ENCODE measurements at places on chromosomes 4 and X.
A peak's percentile ranks its signal among the peaks of the same experiment; 100 is the strongest.

- no peak for DNase-seq
Measured at GRCh38 chrX:91079342-91080114, 355.1 kb upstream of the PABPC5 start.

- no peak for DNase-seq
Measured at GRCh38 chr4:4402966-4403365, 16.1 kb downstream of the NSG1 start.

DNA sequence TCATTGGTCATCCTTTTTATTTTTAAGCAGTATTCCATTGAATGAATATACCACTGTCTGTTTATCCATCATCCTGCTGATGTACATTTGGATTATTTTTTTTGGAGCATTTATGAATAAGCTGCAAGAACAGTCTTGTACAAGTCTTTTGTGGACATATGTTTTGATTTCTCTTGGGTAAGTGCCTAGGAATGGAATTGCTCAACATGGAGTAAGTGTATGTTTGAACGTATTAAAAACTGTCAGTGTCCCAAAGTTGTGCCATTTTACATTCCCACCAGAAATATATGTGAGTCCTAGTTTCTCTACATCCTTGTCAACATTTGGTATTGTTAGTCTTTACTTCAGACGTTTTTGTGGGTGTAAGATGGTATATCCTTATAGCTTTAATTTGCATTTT lies 287.0 kb upstream of the POF1B start:
- DNase-seq: no peak

GRCh38 chr4:54231768-54232688 lies 2.9 kb downstream of the PDGFRA start:
- no peak for DNase-seq

- DNase-seq: no peak
Measured at GRCh38 chr4:89171176-89171805, 60.0 kb downstream of the TIGD2 start.

- peak; percentile 37 for DNase-seq
Measured at GRCh38 chrX:22748093-22748999, 251.4 kb upstream of the DDX53 start.
